RCC 7860 (cell line): ENCODE measurements at places on chromosomes 13 and 19.

- no peak for DNase-seq
Observed at GRCh38 chr13:61500176-61500575, 84.5 kb upstream of the PCDH20 start.

DNA sequence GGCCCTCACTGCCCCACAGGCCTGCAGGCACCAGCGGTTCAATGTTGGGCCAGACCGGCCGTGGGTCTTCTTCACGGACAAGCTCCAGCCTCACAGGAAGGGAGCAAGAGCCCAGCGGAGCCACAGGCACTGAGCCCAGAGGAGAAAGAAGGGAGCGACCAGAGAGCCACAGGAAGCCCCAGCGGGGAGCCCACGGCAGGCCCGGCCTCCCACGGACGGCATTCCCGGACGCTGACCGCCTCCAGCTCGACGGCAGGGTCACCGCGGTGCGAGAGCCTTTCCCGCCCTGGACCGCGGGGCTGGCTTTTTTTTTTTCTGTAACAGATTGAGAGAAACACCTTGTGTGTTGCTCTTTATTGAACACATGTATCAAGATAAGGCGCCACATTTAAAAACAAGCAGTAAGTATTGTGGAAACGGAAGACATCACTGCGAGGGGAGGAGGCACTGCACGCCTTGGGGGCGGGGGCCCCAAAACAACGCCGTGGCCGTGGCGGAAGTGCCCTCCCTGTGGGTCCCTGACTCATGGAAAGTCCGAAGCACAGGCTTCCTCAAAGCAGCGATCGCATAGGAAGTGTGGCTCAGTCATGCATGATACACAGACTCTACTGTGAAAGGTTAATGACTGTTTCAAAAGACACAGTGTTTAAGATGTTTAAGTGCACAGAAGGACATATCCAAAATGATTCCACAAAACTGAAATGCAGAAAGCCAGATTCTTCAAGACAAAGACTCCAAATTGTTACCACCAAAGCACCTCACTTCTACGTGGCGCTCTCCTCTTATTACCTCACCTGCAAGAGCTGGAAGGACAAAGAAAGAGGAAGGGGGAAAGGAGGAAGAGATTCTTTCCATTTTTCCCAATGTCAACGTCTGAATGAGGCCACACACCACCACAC is 3.5 kb downstream of the RASA3 start:
- peak; percentile 82 for DNase-seq

- DNase-seq, result no peak
Observed at GRCh38 chr19:15399234-15399515, 19.6 kb upstream of the AKAP8 start.

DNA sequence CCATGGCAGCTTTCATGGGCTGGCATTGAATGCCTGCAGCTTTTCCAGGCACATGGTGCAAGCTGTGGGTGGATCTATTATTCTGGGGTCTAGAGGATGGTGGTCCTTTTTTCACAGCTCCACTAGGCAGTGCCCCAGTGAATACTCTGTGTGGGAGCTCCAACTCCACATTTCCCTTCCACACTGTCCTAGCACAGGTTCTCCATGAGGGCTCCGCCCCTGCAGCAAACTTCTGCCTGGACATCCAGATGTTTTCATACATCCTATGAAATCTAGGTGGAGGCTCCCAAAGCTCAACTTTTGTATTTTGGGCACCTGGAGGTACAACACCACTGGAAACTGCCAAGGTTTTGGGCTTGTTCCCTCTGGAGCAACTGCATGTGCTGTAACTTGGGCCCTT is 450.6 kb downstream of the LMO7 start:
- DNase-seq, result no peak

GRCh38 chr13:51041126-51041525 is 69.9 kb downstream of the C13orf42 start:
- no peak for DNase-seq

GRCh38 chr13:110158226-110158625 is 148.7 kb downstream of the COL4A1 start:
- DNase-seq, result no peak

GRCh38 chr13:109144693-109145437 is 515.5 kb downstream of the MYO16 start:
- no peak for DNase-seq

DNA sequence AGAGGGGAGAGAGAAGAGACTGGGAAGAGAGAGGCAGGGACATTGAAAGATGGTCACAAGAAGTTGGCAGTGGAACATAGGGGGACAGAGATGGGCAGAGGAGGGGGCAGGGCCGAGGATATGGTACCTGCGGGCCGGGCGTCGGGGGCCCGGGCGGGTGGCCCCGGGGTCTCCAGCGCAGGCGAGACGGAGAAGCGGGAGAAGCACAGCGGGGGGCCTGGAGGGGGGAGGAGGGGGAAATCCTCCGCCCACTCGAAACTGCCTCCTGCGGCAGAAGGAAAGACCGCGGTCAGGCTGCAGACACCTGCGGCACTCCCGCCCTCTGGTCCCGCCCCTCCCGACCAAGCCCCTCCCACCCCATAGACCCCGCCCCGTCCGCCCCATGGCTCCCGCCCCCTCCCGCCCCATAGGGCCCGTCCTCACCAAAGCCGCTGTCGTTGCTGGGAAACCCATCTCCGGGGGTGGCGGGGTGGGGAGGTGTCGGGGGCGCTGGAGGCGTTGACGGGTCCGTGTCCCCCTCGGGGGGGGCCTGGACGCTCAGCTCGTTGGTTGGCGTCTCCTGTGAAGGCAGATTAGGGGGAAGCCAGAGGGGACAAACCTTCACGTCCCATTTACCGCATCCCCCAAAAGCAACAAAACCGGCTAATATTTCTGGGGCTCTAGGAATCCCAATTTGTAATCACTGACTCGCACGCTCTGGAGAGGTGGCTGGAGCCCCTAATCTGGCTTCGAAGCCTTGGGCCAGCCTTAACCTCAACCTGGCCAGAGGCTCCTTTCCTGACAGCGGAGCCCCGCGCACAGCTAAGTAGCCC is 20.4 kb downstream of the LMTK3 start:
- DNase-seq, result no peak

DNA sequence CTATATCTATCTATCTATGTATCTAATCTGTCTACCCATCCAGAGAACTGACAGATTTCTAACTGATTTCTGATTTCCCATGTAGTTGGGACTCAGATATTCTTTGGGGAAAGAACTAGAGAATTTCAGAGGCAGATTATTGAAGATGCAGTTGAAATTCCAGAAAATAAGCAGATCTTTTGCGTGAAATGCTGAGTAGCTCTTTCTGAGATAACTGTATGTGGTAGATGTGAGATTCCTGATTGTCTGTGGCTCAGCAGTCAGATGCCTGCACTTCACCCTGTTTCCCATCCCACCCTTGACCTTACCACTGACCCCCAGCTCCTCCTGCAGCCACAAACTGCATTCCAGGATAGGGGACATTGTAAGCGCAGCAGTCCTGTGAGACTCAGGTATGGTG is 61.5 kb downstream of the DGKH start:
- DNase-seq, result peak; percentile 48

DNA sequence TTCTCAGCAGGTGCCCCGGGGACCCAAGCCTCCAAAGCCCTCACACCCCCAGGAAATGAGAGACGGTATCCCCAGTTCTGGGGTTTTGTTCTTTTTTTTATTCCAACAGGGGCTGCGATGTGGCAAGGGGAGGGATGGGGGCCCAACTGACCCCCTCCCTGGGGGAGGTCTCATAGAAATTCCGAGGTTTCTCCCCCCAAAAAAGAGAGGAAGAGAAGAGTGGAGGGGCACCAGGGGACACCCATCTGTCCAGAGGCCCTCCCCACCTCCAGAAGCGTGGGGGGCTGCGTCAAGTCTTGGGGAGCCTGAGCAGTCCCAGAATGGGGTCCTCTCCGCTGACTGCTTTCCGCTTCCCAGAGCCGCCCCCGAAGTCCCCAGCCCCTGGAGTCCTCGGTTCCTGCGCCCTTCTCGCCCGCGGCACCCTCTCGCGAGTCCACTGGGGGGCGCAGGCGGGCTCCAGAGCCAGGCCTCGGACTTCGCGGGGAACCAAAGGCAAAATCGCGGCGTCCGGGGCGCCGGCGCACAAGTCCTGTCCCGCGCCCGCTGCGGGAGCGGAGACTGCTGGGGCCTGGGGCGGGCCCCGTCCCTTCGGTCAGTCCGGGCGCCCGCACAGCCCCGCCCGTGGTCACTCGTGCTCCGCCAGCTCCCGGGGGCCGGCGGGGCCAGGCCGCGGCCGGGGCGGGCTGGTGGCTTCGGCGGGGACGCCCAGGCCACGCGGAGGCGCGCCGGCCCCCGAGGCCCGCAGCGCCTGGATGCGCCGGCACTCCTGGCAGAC is 4.4 kb upstream of the ATP1A3 start:
- DNase-seq, result no peak

GRCh38 chr13:97561182-97561581 is 127.2 kb downstream of the RAP2A start:
- DNase-seq, result no peak

DNA sequence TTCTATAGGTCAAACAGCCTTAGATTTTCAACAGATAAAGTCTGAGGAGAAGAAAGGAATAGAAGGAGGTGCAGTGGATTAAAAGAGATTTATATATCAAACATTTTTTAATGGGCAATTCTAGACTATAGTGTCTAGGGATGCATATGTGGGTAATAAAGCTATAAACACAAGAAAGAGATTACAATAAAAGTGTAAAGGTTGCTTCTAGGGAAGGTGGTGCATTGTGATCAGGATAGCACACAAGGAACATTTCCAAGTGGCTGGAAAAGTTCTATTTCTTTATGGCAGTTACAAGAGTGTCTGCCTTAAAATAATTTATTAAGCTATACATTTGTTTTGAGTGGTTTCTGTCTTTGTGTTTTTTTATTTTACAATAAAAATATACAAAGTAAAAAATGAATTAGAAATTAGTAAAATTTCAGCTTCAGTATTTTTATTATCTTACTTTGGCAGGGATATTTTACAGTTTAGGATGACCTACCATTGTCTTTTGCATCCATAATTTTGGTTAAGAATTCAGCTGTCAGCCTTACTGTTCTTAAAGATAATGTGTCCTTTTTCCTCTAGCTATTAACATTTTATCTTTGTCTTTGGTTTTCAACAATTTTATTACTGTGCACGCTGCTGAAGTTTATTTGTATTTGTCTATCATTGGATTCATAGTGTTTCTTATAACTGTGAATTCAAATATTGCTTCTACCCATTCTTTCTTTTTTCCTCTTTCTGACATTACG is 221.8 kb downstream of the LACC1 start:
- no peak for DNase-seq

- DNase-seq, result no peak
Observed at GRCh38 chr19:18898607-18899408, 2.9 kb upstream of the CERS1 start.

GRCh38 chr19:34990578-34991192 is 9.4 kb upstream of the GRAMD1A start:
- DNase-seq, result no peak

GRCh38 chr19:29965492-29965891 is 23.5 kb downstream of the URI1 start:
- no peak for DNase-seq

- no peak for DNase-seq
Observed at GRCh38 chr19:12825254-12826131, 8.9 kb downstream of the RTBDN start.

DNA sequence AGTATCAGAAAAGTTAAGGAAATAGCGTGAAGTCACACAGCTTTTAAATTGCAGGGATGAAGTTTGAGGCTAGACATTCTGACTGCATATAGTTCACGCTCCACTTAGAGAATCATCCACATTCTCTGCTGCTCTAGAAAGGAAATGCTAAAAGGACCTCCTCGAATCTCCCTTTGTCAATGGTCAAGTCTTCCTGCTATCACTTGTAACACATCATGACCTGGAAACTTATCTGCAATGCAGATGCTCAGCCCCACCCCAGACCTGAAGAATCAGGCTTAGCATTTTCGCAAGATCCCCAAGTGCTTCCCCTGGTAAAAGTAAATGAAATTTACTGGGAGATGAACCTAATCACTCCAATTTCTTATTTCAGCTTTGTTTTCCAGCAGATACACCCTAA is 372.1 kb downstream of the LIG4 start:
- no peak for DNase-seq

GRCh38 chr19:35775046-35775297 is 392 bp upstream of the ARHGAP33 start:
- DNase-seq, result no peak

- peak; percentile 20 for DNase-seq
Observed at GRCh38 chr19:18775586-18776287, 15.4 kb downstream of the COMP start.

GRCh38 chr13:111902726-111903125 is 164.2 kb upstream of the SOX1 start:
- no peak for DNase-seq

DNA sequence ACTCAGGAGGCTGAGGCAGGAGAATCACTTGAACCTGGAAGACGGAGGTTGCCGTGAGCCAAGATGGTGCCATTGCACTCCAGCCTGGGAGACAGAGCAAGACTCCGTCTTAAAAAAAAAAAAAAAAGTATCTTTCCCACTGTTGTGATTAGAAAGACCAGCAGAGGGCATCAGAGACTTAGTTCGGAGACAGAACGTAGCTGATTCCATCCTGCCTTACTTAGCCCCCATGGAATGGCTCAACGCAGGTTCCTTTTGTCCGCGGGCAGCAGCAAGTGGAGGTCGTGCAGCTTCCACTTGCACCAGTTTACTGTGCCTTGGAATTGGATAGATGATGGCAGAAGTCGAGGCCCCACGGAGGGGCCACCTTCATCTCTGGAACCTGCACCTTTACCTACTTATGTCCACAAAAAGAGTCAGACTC is 8.1 kb downstream of the TIMM29 start:
- peak; percentile 52 for DNase-seq

DNA sequence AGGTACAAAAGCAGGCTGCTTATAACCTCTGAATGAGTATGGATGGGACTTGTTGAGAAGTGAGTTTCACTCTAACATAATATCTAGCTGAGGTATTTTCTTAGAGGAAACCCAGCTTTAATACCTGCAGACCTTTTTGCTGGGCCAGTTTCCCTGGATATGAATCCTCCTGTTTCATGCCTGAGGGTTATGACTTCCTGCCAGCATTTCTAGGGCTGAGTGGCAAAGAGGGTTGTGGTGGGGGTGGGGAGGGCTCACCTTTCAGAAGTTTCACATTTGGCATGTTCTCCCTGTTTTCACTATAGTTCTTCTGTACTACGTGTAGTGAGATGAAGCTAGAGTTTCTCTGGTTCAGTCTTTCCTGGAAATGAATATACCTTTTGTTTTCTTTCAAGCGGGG is 73.7 kb downstream of the LACC1 start:
- no peak for DNase-seq

GRCh38 chr19:5789351-5789761 is 1.6 kb downstream of the DUS3L start:
- no peak for DNase-seq

- DNase-seq, result peak; percentile 19
Observed at GRCh38 chr13:21616205-21616866, 12.4 kb upstream of the MICU2 start.
